ENCODE measurements at places on chromosomes 7 and 10.

- DNase-seq: no peak
Measured at GRCh38 chr7:70590126-70590854, 541.7 kb upstream of the GALNT17 start.

DNA sequence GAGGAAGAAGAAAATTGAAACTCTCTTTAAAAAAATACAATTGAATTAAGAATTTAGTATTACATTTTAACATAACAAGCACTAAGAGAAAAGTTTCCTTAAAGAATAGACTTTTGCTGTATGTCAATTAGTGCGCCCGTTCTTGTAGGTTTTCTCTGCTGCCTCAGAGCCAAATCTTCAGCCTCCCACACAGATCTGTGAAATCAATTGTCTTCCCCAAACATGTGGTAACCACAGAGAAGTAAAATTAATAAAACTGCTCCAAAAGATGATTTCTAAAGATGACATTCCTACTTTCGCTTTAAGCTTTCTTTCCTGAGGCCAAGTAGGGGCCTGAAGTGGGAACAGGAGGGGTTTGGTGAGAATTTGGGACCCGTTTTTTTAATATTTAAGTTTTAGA lies 113.2 kb upstream of the ADO start:
- no peak for DNase-seq

DNA sequence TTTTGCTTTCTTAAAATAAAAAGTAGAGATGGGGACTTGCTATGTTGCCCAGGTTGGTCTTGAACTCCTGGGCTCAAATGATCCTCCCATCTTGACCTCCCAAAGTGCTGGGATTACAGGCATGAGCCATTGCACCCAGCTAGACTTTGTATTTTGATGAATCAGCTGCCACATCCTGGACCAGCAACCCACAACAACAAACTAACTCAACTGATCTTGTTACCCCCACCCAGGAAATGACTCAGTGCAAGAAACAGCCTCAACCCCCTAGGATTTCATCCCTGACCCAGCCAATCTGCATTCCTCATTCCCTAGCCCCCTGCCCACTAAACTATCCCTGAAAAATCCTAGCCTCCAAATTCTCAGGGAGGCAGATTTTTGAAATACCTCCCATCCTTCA lies 123.8 kb downstream of the IPMK start:
- no peak for DNase-seq

DNA sequence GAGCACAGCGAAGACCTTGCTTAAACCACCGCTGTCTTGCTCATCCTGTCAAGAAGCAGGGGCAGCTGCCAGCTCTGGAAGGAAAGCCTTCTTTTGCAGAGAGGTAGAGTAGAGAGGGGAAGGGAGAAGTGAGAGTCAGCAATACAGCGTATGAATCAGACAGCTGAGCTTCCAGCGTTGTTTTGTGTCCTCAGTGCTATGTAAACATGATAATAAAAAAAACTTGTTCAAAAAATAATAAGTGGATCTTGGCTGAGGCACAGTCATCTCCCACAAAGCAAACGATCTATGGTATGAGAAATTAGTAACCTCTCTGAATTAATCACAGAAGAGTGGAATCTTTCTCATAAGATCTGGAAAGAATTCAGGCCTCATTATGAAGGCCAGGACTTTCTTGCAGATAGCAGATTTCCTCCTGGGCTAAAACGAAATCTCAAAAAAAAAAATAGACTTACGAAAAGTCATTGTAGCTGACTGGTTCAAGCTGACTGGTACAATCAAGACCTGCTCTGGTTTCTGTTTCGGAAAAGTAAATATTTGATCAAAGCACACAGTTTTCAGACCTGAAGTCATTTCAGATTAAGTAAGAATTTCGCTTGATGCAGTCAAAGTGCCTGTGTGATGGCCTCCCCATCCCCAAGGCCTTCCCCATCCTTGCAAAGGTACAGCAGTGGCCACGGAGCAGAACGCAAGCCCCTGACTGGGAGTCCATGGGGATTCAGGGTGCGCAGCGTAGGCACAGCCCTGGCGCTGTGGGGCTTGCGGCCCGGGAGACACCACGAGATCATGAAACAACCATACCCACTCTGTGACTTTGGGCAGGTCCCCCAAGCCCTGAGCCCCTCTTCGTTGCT lies 29.4 kb downstream of the CHST15 start:
- DNase-seq: peak; percentile 9

DNA sequence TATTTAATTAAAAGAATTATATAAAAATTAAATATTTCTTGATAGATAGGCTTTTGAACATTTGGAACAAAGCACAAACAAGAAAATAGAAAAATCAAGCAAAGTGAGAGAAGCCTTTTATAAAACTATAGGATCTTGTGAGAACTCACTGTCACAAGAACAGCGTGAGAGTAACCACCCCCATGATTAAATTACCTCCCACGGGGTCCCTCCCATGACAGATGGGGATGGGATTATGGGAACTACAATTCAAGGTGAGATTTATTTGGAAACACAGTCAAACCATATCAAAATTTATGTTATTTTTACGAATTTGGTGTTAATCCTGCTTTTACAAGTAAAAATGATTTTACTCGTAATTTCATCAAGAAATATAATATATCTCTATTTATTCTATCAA lies 1136.1 kb upstream of the POT1 start:
- DNase-seq: no peak

DNA sequence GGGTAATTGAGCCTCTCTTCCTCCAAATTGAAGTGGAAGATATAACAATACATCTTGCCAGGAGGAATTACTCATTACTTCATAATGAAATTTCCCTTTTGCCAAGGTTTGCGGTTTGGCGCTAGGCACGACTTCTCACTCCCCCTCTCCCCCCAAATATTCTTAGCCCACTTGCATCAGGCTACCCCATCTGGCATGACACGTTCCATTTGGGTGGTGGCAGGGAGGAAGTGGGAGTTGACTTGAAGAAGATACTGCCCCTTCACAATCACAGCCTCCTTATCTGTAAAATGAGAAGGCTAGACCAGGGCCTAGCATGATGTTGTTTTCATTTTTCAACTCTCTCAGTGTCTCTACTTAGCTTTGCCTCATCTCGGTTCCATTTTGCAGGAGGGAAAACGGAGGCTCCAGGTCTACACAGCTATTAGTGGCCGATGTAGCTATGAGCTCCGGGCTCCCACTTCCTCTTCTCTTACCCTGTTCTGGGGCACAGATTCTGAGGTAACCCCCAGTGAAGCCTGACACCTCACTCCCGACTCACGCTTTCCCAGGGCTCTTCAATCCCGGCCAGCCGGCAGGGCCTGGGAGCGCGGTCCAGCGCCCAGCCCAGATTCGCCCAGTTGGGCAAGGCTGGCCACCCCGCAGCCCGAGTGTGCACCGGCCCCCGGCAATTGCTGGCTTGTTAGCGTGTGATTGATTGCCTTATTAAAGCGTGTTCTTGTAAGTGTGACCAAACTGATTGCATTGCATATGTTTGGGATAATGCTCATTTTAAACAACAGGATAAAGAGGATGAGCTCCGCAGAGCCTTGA lies 6.5 kb downstream of the EVX1 start:
- DNase-seq: no peak

GRCh38 chr7:18357691-18358090 lies 137.9 kb upstream of the HDAC9 start:
- DNase-seq: no peak

DNA sequence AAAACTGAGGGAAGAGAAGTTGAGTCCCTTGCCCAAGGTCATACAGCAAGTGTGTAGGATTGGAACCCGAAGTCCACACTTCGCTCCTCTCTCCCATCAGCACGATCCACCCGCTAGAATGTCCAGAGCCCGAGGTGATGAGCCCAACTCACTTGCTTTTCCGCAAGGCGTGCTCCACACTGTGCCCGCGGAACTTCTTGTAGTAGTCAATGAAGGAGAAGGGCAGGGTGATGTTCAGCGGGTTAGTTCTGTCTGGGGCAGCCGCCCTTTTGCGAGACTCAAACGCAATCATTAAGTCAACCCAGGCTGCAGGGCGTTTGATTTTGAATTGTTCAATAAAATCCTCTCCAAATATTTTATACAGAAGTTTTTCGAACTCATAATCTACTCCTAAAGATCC lies 58.6 kb downstream of the PNLIPRP2 start:
- no peak for DNase-seq

- DNase-seq: no peak
Measured at GRCh38 chr10:123835575-123835974, 56.0 kb downstream of the CPXM2 start.

- DNase-seq: no peak
Measured at GRCh38 chr7:123725586-123726171, 23.1 kb downstream of the WASL start.

DNA sequence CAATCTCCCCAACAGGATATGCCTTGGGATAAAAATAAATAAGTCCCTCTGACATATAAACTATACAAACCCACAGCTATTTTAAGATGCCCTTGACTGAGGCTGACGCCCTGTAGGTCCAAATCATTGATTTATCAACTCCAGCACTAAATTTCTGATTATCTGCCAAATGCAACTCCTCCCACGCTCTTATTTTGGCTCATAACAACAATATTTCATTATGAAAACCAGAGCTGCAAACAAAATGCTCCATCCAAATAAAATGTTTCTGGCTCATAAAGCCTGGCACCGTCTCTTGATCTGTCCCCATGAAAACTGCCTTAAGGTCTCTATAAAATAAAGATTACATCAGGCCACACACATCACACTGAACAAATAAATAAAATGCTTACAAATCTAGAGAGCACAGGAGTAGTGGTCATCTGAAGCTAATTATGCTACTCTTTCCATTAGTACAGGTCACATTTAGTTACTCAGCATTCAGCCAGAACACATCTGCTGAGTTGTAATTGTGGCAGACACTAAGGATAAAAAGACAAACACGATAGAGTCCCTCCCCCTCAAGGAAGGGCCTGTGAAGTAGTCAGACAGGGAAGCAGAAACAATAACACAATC lies 28.8 kb downstream of the CACUL1 start:
- DNase-seq: no peak

GRCh38 chr7:37930226-37930948 lies 9.9 kb downstream of the EPDR1 start:
- DNase-seq: no peak

DNA sequence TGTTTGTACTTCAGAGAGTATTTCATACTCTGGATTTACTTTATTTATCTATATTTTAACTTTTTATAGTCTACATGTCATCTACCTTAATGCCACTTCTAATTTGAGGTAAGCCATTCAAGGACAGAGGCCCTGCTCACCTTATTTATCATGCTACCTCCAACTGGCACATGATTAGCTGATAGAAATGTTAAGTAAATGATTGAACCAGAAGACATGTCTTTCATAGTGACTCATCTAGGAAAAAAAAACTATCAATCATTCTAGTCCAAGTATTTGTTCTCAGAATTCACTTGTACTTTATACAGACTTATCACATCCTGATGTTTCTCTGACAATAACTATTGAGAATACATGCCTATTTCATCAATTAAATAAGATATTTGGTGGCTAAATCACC lies 856.3 kb downstream of the XPNPEP1 start:
- no peak for DNase-seq

DNA sequence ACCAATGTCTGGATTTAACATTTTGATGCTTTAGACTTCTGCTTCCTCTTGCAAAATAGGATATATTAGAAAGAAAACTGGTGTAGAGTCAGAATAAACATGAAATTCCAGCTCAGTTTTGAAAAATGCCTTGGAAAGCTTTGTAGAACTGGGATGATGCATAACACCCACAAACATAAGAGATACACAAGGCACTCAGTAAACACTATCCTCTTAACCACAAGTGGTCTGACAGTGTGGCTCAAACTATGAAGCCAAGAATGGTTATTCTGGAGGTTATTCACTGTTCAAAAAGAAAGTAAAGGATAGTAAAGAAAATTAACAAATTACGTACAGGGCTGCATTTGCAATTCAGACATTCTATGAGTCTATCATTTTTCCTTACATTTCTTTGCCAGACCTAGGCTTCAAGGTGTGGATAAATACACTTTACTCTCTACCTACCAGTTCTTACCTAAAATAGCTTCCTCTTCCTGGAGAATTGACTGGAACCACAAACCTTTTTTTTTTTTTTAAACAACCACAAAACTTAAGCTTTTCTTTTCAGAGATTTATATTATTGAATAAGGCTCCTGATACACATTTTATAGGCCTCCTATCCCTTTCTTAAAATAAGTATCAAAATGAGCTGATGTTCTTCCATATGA lies 9.0 kb upstream of the RSBN1L start:
- no peak for DNase-seq

All from HL-60 (cell line).